Right lung (tissue), 10 donors: ENCODE measurements at places on chromosomes 1 and 21. TPM values are rescaled to one million over a fixed set of nuclear protein-coding genes. Genes with fewer than 3 reads are reported as not detected.

Gene ZNF593
- polyA plus RNA-seq: 23.0 TPM

Gene ADORA3
- polyA plus RNA-seq: 0.57 TPM

Gene OPN3
- 19.4 TPM for polyA plus RNA-seq

- DNase-seq: no peak
Measured at GRCh38 chr1:30668024-30668423, 55.4 kb downstream of the MATN1 start.

- no peak for DNase-seq
Measured at GRCh38 chr1:161000736-161001480, 20.0 kb downstream of the F11R start.

DNA sequence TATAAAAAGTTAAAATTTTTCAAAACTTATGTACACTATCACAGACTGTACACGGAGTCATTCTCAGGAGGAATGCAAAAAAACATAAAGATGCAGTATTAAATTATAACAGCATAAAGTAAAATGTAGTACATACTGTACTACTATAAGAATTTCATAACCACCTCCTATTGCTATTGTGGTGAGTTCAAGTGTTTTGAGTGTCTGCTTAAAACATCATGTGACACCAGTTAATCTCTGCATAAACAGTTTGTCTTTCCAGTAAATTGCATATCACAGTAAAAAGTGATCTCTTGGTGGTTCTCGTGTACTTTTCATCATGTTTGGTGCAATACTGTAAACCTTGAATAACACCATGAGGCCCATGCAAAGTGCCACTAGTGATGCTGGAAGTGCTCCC, 45.2 kb downstream of the SDCCAG8 start:
- DNase-seq: no peak

DNA sequence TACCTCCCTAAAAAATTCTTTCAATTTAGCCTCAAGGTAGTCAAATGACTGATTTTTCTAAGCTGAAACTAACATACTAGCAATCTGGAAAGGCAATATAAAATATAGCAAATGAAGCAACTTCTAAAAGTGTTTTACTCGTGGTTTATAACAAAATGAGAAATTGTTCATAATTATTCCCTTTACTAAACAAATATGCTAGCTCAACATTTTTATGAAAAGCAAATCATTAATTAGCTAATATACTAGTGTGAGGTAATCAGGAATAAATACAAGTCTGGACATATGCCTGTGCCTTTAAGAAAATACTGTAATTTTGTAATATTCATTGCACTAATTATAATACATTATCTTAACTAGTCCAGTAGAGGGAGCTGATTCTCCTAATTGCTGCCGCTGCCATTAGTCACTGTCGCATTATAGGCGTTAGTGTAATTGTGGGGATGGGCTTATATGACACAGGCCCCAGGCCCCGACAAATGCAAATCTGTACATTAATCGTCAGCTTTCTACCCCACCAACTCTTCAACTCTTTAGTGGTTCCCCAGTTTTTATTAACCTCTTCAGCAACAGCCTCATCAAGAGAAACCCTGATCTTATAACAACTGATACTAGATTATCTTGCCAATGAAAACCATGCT, 160.9 kb downstream of the GABPA start:
- no peak for DNase-seq

DNA sequence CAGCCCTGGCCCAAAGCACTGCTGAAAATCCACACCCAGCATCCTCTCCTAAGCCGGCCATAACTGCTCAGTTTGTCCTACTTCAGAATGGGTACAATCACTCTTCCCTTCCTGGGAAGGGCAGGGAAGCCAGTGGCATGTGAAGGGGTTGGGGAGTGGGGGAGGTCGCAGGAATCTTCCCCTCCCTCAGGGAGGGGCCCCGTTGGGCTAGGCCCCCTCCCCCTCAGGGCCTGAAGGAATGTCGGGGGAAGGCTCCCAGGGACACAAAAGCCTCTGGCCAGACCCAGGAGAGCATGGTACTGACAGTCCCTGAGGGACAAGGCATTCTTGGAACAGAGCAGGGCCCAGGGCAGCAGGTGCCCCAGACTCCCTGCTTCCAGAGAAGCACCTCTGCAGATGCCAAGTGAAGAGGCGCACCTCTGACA, 1.2 kb downstream of the ELOVL1 start:
- no peak for DNase-seq
